Cerebellar nuclear complex (tissue), 1 donor: ENCODE measurements at places on chromosomes 6 and 20.
A peak's percentile ranks its signal among the peaks of the same experiment; 100 is the strongest.

DNA sequence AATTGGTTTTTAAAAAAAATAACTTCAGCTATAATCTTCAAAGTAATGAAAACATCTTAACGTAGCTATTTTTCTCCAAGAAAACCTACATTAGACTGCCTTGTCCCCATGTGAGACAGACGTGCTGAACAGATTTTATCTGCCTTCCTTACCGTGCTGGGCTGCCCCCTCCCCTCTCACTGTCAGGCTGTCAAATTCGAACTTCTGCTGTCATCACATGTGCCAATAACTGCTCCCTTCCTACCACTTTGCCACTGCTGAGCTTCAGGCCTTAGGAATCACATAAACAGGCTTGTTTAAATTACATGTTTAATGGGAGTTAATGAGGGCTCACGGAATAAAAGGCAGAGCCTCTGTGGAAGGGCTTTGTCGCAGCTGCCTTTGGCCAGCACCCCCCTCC, 77.0 kb upstream of the NHSL1 start:
- no peak for DNase-seq

DNA sequence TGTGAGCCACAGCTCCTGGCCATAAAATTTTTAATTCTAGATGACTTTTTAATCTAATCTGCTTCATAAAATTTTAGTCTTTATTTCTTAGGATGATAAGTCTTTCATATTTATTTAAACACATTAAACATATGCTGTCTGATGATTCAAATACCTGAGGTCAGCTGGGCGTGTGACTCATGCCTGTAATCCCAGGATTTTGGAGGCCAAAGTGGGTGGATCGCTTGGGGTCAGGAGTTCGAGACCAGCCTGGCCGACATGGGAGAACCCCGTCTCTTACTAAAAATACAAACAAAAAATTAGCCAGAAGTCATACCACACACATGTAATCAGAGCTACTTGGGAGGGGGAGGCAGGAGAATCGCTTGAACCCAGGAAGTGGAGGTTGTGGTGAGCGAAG, 53.1 kb downstream of the RBM24 start:
- no peak for DNase-seq

DNA sequence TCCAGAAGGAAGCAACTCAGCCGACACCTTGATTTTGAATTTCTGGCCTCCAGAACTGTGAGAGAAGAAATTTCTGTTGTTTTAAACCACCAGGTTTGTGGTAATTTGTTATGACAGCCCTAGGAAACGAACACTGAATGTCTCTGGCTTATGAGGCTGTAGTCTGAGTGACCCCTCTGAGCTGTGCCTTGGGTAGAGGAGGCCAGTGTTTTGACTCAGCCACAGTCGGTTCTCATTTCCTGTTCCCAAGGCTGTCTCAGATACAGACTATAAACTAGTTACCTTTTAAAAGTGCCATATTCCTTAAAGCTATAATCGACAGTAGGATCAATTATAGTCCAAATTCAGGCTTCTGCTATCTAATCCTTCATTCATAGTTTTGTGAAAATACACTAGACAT, 391.2 kb upstream of the MAP3K7 start:
- DNase-seq, result no peak

- DNase-seq, result no peak
Observed at GRCh38 chr6:127026247-127026646, 92.2 kb upstream of the RSPO3 start.

DNA sequence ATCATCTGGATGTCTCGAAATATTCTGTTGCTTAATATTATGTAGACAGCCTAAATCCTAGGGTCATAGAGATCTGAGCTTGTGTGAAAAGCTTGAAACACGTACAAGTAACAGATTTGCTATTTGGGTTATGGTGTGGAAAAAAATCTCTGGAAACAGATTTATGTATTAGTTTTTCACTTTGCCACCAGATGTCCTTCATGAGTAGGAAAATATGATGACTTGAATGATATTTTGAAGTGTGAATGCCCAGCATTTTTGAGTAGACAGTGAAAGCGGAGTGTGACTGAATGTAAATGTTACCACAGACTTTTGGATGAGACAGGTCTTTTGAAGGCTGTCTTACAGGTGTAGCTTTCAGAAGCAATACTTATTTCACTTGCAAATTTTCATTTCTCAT, 4.2 kb upstream of the BMP6 start:
- DNase-seq, result no peak

GRCh38 chr20:4544765-4545164, 176.9 kb upstream of the PRND start:
- DNase-seq, result no peak

DNA sequence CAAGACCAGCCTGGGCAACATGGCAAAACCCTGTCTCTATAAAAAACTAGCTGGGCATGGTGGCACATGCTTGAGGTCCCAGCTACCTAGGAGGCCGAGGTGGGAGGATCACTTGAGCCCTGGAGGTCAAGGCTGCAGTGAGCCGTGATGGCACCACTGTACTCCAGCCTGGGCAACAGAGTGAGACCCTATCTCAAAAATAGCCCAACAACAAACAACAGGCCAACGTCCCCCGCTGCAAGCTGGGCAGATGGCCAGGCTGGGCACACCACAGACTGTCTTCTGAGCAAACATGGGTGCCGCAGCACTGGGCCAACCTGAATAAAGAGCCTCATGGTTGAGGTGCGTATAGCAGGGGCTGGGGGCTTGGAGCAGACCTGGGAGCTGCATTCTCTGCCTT, 46.6 kb upstream of the SRF start:
- DNase-seq, result no peak

GRCh38 chr20:48599106-48599747, 228.6 kb downstream of the PREX1 start:
- DNase-seq, result no peak

- no peak for DNase-seq
Observed at GRCh38 chr6:70398783-70399728, 14.3 kb upstream of the FAM135A start.

DNA sequence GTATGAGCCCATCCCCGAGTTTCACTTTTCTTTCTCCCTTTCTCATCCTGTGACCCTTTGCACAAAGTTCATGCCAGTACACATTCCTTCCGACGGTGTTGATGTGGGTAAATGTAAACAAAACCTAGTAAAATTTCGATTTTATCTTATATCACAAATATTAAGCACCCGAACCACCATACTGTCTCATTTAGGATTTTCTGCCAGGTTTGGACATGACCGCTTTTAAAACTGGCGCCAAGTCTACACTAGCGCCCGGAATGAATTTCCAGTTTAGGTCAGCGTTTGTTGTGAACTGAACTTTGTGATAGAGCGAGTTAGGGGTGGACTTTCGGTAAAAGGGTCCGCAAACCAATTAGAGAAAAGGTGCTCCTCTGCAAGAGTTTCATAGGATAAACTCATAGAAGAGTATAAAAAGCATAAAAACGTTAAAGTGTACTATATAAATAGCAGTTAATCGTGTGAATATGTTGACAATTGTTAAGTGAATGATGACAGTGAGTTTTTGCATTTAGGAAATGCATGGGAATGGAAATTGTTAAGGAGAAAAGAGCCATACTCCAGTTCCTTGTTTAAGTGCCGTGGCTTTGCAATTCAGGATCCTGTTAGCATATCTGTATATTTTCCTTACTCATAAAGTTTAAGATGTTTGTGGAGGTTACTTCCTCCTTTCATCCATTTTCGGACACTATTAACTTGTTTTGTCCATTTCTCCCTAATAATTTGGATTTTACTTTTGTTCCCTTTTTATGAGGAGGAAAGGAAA, 937 bp downstream of the AKAP7 start:
- no peak for DNase-seq

- no peak for DNase-seq
Observed at GRCh38 chr20:37986873-37987601, 46.2 kb downstream of the TTI1 start.

DNA sequence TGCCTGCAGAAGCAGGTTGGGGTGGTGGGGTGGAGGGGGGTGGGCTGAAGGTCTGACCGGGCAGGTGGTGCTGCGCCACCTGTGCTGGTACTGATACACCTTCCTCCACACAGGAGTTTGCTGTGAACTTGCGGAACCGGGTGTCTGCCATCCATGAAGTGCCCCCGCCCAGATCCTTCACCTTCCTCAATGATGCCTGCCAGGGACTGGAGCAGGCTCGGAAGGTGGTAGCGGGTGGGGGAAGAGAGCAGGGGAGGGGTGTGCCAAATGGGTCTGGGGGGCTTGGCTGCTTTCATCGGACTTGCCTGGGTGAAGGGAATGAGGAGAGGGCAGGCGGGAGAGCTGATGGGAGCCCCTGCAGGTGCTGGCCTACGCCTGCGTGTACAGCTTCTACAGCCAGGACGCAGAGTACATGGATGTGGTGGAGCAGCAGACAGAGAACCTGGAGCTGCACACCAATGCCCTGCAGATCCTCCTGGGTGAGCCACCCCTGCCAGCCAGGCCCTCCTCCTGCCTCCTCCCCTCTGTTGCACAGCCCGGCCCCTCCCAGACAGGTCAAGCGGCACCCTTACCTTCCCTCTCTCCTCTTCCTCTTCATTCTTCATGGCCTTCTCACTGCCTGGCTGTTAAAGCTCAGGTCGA, 6.7 kb downstream of the DNPH1 start:
- no peak for DNase-seq

GRCh38 chr6:85453490-85453889, 3.6 kb downstream of the NT5E start:
- no peak for DNase-seq

DNA sequence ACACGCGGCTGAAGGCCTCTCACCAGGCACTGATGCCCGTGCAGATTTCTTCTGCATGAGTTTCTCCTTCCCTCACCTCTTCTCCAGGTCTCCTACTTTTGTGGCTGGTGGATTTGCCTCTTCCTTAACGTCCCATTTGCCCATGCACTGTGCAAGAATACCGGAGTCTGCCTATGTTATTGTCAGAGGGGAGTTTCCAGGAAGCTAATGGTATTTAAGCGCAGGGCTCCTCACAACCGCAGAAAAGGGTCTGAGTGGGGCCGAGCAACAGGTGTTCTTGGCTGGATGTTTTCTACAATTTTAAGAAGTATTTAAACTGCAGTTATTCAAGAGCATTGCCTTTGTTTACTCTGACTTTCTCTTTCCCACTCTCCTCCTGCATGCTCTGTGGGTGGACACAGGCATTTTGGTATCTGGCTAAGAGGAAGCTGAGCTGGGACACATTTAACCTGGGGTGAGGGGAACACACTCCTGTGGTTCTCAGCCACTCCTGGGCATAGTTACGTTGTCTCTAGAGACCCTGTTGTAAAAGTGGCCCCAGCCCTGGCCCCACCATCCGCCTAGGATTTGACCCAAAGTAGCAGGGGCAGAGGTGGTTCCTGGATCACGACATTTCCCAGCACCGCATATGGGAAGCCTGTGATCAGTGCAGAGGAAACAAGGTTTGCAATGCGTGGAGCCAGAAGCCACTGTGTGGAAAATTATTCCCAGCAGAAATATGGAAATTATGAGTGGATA, 34.4 kb downstream of the GGTLC1 start:
- DNase-seq, result no peak

- DNase-seq, result no peak
Observed at GRCh38 chr6:84556541-84557335, 207.7 kb downstream of the TBX18 start.

DNA sequence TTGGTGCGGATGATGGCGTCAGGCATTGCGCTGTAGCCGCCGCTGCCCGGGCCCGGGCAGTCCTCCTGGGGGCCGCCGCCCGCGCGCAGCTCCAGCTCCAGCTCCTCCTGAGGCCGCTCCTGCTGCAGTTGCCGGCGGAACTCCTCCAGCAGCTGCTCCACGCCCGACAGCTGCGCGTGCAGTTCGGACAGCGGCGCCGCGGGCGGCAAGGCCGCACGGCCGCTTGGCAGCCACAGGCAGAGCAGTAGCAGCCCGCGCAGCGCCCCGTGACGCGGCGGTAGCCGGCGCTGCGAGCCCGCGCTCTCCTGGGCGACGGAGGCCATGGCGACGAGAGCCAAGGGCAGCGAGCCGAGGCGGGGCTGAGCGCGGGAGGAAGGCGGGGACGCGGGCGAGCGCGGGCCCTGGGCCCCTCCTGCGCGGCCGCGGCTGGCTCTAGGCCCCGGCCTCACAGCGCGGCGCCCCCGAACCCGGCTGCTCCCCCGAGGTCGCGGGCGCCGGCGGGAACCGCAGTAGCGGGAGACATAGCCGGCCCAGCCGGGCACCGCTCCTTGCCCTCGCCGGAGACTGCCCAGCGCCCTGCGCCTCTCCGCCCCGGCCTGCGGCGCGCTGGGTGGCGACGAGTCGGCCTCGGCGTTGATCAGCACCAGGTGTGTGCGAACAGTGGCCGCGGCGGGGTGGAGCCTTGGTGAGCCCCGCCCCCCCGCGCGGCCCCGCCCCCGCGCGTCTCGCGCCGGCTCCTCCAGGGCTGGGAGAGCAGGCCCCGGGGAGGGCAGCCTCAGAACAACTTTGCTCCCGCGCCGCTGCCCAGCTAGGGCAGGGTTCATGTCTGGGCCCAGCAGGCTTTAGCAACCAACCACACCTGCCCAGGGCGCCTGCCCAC, at the start of gene LRP11:
Gene LRP11 (minus strand): TSS at position 662 of the 880 bp plus-strand sequence. CDS start 339 bp downstream, at position 323.
- DNase-seq, result peak; percentile 43

DNA sequence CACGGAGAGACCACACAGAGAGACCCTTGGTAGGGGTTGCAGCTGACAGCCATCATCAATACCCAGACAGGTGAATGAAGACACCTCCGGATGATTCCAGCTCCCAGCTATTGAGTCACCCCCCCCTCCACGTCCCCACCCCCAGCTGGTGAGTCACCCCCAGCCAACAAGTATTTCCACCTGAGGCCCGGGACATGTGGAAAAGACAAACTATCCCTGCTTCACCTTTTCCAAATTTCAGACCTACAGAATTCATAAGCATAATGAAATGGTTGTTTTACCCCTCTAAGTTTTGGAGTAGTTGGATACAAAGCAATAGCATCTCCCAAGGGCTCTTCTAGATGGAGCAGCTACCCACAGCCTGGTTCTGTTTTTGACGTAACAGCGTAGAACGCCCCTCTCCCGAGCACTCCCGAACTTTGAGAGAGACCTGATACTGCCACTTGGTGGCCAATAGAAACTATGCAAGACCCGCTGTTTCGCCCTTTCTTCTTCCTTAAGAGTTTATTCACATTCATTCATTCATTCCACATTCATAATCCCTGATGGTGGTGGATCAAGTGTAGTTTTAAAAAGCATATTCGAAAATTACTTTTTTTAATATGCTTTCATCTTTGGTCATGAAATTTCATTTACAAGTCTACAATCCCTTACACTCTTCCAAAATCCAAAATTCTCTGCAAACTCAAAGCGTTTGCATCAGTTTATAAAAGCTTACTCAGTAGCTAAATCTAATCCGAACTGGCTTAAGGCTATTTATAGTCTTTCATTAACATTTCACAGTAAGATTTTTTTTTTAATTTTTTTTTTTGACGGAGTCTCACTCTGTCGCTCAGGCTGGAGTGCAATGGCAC, 15.1 kb upstream of the PPP1R16B start:
- no peak for DNase-seq

DNA sequence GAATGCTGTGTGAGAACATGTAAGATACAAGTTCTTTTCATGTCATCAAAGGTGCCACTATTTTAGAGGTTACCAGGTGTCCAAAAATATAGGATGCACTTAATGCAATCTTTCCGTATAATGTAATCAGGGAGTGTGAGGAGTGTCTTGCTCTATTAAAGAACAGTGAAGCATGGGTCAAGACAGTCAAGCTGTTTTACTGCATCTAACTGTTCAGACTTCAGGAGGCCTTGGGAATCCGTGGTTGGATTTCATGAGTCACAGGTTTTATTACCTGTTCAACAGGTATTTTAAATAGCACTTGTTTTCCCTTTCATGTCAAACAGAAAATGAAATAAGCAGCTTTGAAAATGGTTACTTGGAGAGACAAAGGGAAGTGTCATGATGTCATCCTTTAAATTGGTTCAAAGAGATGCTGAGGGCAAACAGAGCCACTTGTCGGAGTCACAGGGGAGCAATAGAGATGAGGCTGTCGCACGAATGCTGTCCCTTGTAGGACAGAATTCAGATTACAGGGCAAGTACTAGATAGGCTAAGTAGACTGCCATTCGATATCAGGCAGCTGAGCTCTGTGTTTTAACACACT, 621.5 kb downstream of the QKI start:
- DNase-seq, result no peak
